ENCODE measurements at places on chromosomes 12 and 14.

DNA sequence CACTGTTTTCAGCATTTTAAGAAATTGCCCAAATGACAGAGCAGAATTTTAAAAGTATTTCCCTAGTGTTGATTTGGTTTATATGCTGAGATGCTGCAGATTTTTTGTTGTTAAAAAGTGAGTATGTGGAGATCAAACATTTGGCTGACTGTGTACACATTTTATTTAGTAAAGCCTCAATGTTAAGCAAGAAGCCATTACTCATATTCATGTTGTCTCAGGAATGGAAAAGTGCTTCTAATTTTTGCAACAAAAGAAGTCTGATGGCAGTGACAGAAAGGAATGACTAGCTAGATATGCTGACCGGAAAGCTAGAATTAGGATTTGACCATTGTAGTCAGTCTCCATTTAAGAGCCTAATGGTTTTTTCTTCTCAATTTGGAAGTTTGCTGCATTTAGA is 22.5 kb downstream of the SLC38A6 start:
- no peak for DNase-seq

GRCh38 chr14:30596935-30597334 is 25.2 kb upstream of the SCFD1 start:
- no peak for DNase-seq

DNA sequence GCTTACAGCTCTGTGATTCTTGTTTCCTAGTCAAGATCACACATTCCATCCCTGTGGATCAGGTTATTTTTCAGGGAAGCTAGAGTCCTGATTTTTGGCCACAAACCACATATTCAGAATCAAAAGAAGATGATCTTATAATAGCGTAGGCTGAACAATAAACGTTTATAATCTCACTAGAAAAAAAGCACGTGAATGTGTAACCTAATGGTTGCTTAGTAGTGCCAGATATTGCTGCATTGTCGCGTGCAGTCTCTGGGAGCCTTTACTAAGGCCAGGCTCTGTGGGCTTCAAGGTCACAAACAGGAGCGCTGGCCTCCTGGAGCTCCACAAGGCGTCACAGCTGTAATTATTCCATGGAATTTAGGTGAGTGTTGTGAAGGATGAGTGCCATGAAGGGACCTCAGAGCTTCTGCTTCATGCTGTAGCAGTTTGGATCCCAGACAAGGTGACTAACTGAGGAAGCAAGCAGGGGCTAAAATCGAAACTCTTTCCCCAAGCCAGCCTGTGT is 17.4 kb downstream of the CDKN1B start:
- no peak for DNase-seq

DNA sequence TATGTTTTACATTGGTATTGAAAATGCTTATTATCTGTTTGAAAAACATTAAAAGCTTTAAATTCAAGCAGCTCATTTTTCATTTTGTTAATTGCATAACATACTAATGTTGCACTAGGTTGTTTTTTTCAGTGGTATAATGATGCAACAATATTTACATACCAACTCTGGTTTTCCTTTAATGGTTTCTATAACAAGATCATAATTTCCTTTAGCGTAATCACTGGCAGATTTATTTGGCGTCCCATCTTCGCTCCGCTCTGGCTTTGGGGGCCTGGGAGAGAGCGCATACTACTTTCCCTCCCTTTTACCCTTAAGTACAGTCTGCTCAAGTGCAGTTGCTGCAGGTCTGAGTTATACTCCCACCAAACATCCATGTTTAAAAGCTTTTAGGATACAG is 574.1 kb downstream of the PRKD1 start:
- DNase-seq: no peak

GRCh38 chr12:8031872-8032241 is 659 bp upstream of the FOXJ2 start:
- no peak for DNase-seq

DNA sequence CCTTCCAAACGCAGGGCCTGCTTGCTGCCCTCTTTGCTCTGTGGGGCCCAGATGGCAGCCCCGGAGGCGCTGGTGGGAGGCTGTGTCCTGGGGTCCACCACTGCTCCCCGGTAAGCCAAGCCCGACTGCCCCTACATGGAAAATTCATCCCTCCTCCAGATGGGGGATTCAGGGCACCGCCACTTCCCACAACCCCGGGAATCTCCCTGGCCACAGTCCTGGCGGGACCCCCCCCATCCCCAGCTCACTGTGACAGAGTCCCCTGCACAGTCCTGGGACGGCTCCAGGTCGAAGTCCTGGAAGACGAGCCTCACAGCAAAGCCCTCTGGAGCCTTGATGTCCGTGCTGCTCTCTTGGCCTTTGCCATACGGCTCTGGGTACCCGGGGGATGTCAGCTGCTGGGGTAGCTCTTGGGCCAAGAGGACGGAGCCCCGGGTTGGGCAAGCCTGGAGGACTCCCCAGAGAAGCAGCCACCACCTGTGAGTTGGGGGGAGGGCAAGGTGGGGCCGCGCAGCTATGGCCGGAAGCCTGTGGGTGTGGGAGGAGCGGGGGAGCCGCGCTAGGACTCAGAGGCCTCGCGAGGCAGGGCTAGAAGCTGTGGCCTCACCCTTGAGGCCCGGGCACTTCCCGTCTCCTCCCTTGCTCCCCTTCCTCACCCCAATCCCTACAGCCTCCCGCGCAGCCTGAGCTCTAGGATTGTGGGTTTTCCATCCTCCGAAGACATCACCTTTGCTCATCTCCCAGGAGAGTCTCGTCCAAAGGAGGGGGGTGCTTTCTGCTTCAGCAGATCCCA is 815 bp downstream of the C1RL start:
- DNase-seq: peak; percentile 47

DNA sequence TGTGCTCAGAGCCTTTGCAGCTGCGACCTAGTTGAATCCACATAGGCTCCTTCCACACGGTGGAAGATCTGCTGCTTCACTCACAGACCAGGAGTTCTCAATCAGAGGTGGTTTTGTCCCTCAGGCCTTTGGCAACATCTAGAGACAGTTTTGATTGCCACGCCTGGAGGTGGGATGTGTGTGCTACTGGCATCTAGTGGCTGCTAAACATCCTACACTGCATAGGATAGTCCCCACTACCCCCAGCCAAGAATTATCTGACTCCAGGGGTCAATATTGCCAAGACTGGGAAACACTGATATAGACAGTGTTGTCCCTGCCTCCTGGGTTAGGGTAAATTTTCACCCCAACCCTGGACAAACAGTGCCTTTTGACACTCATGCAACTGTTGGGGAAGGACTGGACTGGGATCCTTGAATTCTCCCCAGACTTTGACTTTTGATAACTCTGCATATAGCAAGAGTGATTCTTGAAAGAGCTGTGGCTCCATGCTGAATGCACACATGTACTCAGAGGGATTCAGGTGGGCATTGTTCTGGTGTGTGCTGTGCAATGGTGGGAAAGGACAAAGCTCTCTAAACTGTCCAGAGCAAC is 39.8 kb downstream of the BAZ2A start:
- no peak for DNase-seq

- no peak for DNase-seq
Measured at GRCh38 chr12:128852026-128852698, 1.1 kb upstream of the GLT1D1 start.

Data from NCI-H1105 (cell line).